ENCODE measurements at places on chromosomes 13 and 19. TPM values are rescaled to one million over a fixed set of nuclear protein-coding genes. Genes with fewer than 3 reads are reported as not detected.

Gene PTPRH
- 44.6 TPM for total RNA-seq

Gene GJB6
- total RNA-seq, result 0.73 TPM

Gene BRCA2
- 9.4 TPM for total RNA-seq

GRCh38 chr19:51702103-51702824 is 9.1 kb downstream of the SPACA6 start:
- peak; percentile 92 for DNase-seq

DNA sequence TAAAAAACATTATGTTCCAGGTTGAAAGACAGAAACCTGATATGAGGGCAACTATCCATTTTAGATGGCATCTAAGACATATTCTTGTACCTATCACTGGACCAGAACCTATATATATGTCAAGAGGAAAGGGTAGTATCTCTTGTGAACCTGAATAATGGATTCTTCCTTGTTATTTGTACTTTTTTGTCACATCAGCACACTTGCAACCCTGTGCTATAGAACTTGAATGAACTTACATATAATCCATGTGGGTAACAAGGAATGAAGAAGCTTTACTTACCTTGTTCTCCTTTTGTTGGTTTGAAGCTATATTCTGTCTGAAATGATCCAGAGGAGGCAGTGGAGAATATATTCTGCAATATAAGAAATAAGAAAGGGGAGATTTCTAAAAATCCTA is 483.7 kb upstream of the ATXN8OS start:
- no peak for DNase-seq

DNA sequence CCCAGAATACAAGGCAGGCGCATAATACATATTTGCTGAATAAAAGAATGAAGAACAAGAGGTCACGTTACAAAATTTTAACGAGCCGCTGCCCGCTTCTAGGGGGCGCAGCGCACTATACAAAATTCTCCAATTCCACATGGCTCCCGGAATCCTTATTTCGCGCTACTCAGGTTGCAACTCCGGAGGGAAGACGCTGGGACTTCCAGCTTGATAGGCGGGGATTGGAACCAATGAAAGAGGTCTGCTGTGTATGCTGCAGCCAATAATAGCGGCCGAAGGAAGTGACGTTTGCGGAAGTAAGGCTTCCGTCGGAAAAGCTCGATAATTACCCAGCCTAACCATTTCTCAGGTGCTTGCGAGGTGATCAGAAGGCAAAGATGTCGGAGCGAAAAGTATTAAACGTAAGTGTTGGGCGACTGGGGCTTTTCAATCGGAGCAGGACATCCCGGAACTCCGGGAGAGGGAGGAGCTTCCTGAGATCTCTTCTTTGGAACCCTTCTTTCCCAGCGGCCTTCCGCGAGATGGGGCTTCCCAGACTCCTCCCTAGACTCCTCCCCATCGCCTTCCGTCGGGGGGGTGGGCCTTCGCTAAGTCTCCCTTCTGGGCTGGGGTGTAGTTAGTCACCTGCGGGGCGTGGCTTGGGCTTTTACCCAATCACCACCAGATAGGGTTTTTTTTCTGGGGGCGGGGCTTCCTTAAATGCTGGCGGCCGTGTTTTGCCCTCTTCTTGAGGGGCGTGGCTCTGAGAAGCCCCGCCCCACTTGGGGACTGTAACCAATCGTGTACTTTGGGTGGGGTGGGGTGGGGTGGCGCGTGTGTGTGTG is at the start of gene YJU2:
Gene YJU2, plus strand, starts transcription at position 314 of the 827 bp plus-strand sequence. Its CDS starts 67 bp downstream, at position 381.
- peak; percentile 99 for DNase-seq

- no peak for DNase-seq
Measured at GRCh38 chr19:2011169-2011568, 4.3 kb downstream of the BTBD2 start.

- peak; percentile 29 for DNase-seq
Measured at GRCh38 chr13:34883396-34883795, 58.7 kb upstream of the NBEA start.

- peak; percentile 83 for DNase-seq
Measured at GRCh38 chr13:33017323-33017929, 1.2 kb downstream of the KL start.

DNA sequence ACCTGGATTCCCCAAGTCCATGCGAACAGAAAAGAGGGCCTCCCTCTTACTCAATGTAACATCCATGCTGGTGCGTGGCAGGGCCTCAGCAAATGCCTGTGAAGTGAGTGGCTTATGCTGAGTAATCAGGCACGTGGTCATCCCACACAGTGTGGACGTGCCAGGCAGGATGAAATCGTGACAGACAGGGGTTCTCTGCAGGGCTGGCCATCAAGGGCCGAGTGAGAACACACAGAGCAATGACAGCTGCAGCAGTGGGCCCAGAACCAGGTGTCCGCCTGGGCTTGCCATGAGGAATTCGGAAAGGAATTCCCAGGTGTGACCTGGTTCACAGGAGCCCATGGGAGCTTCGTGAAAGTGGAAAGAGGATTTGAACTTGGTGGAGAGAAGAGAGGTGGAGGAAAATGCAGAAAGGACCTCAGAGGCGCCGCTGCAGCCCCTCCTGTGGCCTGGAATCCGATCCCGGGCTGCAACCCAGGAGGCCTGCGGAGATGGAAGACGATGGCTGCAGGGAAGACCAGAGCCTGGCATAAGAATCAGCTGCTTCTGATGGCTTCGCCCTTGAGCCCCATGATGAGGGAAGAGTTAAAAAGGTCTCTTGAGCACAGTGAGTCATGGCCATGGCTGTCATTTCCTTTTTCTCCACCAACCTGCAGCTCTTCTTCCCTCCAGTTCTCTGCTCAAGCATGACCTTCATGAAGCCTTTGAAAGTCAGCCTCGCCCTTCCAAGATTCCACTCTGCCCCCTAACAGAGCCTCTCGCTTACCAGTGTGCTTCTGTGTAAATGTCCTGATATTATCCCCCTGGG is 34.6 kb upstream of the SOX1 start:
- DNase-seq, result no peak

DNA sequence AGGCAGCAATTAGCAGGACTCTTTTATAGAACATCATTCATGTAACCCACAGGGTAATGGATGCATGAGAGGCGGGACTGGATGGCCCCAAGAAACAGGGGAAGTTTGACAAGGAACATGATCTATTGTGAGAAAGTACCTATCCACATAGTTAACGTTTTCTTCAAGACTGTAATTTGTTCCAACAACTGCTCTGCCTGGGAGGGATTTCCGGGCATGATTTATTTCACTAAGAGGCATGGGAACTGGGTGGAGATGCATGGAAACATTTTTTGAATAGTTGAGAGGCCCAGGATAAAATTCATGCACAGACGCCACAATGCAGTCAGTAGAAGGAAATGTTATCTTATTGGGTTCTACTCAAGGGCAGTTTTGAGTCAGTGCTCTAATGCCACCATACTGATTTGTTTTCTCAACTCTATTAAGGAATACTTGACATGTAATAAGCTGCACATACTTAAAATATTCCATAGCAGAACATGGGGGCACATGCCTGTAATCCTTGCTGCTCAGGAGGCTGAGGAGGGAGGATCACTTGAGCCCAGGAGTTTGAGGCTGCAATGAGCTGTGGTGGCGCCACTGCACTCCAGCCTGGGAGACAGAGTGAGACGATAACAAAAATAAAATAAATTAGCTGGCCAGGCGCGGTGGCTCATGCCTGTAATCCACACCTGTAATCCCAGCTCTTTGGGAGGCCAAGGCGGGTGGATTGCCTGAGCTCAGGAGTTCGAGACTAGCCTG is 9.9 kb upstream of the ATG4D start:
- no peak for DNase-seq

- DNase-seq, result no peak
Measured at GRCh38 chr19:50794876-50795663, 4.9 kb downstream of the ACP4 start.

DNA sequence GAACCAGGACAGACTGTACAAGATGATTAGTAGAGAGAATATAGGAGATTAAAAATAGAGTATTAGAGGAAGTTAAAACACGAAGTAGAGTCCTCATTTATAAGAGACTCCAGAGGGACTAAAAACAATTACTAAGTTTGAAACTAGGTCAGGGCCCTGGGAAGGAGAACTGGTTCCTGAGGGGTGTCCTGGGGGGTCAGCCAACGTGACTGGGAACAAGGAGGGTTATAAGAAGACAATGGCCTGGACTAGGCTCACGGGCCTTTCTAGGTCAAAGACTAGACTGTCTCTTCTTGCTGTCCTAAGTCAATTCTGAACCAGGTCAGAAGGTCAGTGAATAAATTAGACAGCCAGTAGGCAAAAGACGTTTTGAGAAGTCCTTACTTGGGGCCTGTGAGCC is 165.3 kb downstream of the IER2 start:
- no peak for DNase-seq

GRCh38 chr13:91701975-91702374 is 303.6 kb downstream of the GPC5 start:
- DNase-seq, result no peak

DNA sequence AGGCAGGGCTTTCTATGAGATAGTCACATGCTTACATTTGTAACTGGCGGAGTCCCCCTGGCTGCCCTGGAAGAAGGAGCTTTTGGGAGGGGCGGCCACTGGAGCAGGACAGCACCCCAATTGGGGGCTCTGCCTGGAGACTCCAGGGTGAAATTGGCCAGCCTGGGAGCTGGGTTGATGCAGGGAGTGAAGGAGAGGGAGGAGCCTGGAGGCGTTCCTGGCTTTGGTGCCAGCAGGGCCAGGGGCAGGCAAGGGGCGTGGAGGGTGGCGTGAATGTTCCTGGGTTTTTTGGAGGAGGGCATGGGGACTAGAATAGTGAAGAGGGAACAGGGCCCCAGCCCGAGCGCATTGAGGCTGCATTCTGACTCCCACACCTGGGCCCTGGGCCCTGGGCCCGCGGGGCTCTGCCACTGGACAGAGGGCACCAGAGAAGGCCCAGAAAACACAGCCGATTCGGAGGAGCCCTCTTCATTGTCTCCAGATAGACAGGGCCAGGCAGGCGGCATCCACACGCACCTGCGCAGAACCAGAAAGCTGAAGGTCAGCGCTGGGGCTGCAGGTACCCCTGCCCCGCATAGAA is 29.5 kb downstream of the COMP start:
- DNase-seq, result peak; percentile 50
